SK-N-SH (cell line): ENCODE measurements at places on chromosomes 5 and 9.
A peak's percentile ranks its signal among the peaks of the same experiment; 100 is the strongest.

DNA sequence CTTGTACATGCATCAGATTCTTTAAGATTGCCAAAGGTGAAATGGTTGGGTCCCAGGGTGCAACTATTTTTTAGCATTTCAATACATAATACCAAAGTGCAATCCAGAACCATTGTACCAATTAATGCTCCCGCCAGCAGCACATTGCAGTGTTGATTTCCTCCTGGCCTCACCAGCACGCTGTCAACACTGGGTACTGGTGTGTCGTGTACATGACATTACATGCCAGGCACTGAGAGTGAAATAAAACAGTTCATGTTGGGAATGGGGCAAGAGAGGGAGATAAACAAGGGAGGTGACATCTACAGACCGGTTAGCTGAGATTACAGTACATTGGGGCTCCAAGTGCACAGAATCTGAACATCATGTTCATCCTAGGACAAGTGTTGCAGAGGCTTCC lies 37.8 kb downstream of the HMGCS1 start:
- no peak for DNase-seq

GRCh38 chr5:155193029-155193428 lies 179.5 kb downstream of the KIF4B start:
- no peak for DNase-seq

DNA sequence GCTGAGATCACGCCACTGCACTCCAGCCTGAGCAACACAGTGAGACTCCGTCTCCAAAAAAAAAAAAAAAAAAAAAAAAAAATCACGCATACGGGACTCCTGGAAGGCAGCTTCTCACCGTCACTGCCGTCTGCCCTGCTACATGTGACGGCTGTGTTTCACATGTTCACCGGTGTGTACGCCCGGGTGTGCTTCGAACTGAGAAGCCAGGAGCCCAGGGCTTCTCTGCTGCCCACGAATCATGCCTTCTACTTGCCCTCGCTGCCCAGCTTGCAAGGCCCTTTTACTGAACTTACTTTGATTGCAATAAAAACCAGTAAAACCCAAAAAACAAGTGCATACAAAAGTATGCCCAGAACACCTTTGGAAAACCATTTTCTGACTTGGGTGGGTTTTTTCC lies 5.8 kb upstream of the NKD2 start:
- no peak for DNase-seq

- DNase-seq, result peak; percentile 83
Measured at GRCh38 chr9:126558051-126558665, 55.6 kb upstream of the LMX1B start.

GRCh38 chr9:94772639-94773303 lies 46.3 kb downstream of the AOPEP start:
- peak; percentile 42 for DNase-seq

DNA sequence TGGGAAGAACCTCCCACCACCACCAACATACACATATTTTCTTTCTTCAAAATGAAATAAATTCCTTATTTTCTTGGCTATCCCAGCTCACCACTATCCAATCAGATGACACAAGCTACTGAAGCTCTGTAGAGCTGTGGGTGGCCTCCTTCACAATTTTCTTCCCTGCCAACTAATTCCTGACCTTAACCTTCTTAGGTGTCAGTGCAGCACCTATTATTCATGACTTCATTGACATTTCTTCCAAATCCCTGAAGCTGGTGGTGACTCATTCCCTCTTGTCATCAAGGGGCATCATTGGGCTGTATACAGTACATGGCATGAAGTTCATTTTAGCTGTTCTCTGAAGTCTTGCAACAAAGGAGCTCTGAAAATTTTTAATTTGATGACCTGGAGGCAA lies 42.0 kb upstream of the ADRA1B start:
- DNase-seq, result no peak

DNA sequence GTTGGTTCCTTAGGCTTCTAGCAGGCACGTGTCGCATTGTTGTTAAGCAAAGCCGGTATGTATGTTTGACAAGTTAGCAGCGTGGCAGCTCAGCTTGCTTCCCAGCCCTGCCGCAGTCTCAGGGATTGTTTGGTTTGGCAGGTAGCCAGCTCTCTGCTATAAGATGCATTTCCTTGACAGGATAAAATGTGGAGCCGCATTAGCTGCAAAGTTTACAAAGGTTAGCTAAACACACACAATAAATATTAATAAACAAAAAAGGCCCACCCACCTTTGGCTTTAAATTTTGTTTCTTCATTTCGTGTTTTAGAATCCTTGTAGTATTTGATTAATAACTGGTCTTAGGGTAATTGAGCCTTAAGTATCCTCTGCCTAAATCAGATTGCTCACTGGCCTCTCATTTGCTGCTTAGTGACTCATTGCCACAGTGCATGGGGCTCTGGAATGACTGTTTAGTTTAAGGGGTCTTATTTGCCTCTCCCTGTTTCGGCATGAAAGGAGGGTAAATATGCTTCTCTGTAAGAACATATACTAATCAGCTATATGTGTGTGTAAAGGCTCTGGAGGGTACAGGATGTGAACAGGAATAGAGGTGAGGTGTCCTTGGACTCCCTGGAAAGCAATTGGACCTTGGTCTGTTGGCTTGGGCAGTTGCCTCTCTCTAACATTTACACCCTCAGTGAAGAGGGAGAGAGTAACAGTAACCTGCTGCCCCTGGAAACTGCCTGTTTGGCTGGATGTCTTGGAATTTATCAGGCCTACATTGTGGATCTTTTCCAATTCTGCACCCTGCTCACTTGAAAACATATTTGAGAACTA lies 122.0 kb downstream of the GDNF start:
- DNase-seq, result peak; percentile 26

DNA sequence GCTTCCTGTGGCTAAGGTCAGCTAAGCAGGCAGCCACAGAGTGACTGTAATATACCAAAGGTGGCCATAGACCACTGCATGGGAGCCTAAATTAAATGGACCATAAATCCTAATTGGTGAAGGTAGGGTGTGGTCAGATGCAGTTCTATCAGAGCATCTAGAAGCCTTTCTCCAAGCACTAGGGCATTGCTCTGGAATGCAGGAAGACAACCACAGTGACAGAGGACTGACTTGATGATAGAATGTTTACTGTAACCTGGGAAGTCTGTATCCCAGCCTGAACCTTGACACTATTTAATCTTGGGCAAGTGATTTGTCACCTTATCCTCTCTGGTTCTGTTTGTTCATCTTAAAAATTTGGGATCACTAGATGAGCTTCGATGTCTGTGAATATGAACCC lies 2.3 kb downstream of the FBXO38 start:
- DNase-seq, result no peak

DNA sequence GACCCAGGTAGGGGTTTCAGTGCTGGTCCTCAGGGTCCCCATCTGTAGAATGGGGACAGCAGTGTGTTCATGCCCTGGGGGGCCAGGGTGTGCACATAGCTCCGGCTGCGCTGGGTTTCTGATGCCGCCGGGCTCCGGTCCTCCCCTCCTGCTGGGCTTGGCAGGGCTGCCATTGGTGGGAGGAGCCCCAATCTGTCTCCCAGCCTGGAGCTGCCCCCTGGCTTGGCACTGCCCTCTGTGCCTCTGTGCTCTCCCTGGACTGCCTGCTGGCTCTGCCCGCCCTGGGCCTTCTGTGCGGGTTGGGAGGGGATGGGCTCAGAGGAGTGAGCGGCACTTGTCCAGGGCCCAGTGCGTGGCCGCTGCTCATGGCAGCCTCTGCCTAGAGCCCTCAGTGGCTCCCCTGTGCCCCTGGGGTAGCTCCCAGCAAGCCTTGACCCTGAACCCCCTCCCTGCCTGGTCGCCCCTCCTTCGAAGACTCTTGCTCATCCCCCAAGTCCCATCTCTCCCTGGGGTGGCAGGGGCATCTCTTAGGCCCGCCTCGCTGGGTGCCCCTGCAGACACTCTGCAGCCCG lies 35.7 kb downstream of the RXRA start:
- no peak for DNase-seq

DNA sequence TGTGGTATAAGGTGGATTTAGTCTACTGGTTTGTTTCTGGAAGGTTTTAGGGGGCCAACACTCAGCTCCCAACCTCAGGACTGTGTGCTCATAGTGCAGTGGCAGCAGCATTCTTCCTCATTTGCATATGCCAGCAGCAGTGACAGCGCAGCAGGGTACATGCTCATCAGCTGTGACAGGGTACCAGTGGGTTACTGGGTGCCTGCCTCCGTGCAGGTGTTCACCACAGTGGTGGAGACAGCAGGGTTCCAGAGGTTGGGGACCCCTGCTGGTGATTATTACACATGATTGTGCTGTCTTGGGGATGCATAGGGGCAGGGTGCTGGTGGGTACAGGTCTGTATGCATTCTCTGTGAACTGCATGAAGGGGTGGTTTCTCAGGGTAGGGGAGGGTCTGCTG lies 45.5 kb upstream of the IFNE start:
- peak; percentile 1 for DNase-seq

DNA sequence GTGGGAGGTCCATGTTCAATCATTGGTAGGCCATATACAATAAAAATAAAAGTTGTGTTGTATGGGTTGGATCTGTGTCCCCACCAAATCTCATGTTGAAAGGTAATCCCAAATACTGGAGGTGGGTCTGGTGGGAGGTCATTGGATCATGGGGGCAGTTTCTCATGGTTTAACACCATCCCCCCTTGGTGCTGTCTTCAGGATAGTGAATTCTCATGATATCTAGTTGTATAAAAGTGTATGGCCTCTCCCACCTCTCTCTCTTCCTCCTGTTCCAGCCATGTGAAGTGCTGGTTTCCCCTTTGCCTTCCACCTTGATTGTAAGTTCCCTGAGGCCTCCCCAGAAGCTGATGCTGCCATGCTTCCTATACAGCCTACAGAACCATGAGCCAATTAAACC lies 15.1 kb downstream of the SPATA9 start:
- no peak for DNase-seq

- DNase-seq, result no peak
Measured at GRCh38 chr9:74304598-74304997, 192.5 kb upstream of the RORB start.

GRCh38 chr9:122204491-122204890 lies 24.3 kb downstream of the LHX6 start:
- DNase-seq, result no peak

- DNase-seq, result no peak
Measured at GRCh38 chr5:137223324-137224295, 275.5 kb downstream of the SPOCK1 start.

DNA sequence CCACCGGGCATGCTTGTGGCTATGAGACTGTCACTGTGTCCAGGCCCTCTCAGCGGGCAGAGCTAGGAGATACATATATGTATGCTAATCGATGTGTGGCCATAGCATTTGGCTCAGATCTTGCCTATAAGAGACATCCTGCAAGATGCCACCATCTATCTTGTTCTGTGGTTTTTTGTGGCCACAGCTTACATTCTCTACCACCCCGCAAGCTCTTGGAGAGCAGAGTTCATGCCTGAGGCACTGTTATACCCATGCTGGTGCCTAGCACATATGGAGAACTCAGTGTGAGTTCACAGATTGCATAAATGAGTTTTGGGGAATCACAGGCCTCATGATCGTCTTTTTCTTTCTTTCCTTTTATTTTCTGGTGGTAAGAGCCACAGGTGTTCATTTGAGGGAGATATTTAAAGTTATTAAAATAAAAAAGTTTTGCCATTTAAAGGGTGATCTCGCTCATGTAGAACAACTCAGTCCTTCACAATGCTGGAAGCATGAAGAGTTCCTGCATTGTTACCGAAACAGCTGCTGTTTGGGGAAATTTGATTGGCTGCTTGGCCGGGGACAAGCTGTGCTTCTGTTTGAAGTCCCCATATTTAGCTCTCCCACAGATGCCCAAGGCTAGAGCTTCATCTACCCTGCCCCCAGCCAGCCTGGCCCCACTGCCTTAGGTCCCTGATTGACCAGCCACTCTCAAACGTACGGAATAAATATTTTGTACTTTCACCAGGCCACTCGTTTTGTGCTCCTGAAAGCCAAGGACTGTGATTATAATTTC lies 169.2 kb upstream of the MAP1B start:
- no peak for DNase-seq

- no peak for DNase-seq
Measured at GRCh38 chr9:74721696-74722660, 165.7 kb downstream of the TRPM6 start.

DNA sequence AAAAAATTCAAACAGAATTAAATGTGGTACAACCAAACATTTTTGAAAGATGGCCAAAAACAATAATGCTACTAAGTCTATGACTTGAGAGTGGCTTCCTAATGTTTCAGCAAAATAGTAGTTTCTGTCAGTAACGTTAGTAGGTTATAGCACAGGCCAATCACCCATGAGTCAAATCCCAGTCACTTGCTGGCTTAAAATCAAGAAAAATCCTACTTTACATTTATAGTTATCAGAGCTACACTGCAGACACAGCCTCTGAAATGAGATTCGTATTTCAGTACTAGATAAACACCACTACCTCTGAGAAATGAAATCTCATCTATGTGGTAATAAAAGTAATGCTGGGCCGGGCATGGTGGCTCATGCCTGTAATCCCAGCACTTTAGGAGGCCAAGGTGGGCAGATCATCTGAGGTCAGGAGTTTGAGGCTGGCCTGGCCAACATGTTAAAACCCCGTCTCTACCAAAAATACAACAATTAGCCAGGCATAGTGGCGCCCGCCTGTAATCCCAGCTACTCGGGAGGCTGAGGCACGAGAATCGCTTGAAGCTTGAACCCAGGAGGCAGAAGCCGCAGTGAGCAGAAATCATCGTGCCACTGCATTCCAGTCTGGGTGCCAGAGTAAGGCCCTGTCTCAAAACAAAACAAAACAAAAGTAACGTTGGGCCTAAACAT lies 6.1 kb downstream of the ZDHHC21 start:
- no peak for DNase-seq

- no peak for DNase-seq
Measured at GRCh38 chr5:73236541-73237128, 63.6 kb downstream of the TMEM174 start.

GRCh38 chr5:38996123-38996522 lies 78.1 kb downstream of the RICTOR start:
- DNase-seq, result no peak

DNA sequence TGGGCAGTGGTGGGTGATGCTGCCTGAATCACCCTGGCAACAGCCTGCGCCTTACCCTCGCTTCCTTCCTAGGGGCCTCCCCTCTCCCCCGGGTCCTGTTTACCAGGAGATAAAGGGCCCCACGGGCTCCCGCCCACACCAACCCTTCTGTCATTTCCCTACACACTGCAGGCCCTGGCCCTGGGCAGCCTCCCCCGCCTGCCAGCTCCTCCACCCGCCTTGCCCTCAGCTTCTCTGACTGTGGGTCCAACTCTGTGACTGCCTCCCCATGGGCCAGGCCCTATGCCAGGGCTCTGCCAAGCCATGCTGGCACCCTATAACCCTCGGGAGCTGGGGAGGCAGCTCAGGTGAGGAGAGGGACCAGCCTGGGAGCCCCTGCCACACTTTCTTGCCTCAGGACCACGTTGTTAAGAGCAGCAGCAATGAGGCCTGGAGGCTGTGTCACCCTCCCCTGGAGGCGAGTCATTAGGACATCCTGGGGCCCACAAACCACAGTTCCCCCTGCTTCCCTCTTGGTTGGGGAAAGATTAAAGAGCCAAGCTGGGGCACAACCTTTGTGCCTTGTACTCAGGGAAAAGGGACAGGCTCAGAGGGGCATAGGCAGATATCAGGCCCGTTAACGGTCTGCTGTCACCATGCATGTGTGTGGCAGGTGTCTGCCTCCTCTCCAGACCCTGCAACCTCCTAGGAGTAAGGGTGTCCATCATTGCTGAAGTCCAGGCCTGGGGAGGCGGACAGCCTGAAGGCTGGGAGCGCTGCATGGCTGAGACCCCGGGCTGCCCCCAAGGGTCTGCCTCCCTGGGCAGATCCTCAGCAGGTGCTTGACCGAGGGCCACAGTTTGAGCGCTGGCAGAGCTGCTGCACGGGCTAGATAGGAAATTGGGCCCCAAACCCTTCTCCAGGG lies 2.8 kb downstream of the MGAT4B start:
- no peak for DNase-seq
